Activated CD8-positive, alpha-beta T cell treated with anti-CD3 and anti-CD28 coated beads for 36 hours (primary cell): ENCODE measurements at places on chromosomes 13 and 19. TPM values are rescaled to one million over a fixed set of nuclear protein-coding genes. Genes with fewer than 3 reads are reported as not detected.

The ZNF491 gene
- 1.4 TPM for total RNA-seq

The ZNF700 gene
- 12.0 TPM for total RNA-seq

The PABPC3 gene
- total RNA-seq, result 1.9 TPM

The S1PR4 gene
- 48.5 TPM for total RNA-seq

The URAD gene
- not detected for total RNA-seq

The ZFP36 gene
- total RNA-seq, result 80.3 TPM

The LMO7 gene
- 15.3 TPM for total RNA-seq

The ZNF626 gene
- total RNA-seq, result 9.3 TPM

GRCh38 chr19:51692468-51692867 is 662 bp upstream of the SPACA6 start:
- no peaks in the 10 kb centered on the region for H3K36me3 ChIP-seq
- H3K4me1 ChIP-seq, result peaks cover 15% of the 10 kb centered on the region
- no peak overlapping the region for H3K27ac ChIP-seq
- H3K4me3 ChIP-seq, result no peak overlapping the region
- DNase-seq, result no peak
- peaks cover 8% of the 10 kb centered on the region for H3K27me3 ChIP-seq

DNA sequence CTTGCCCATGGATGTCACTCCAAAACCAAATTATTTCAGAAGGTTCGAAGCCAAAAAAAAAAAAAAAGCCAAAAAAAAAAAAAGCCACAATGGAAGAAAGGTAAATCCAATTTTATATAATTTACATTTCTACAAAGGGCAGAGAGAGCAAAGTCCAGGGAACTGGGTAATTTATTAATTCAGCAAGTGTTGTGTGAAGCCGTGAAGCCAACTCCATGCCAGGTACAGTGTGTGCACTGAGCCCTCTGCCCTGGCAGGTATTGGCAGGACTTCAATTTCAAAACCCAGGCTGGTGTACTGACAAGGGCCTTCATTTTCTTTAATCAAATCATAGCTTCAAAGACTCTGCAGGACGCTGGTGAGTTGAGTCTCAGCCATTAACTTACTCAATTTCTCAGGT is 5.5 kb upstream of the RFPL4A start:
- no peaks in the 10 kb centered on the region for H3K36me3 ChIP-seq
- no peaks in the 10 kb centered on the region for H3K4me1 ChIP-seq
- DNase-seq, result no peak
- peaks cover 18% of the 10 kb centered on the region for H3K27me3 ChIP-seq

- H3K27ac ChIP-seq, result no peak overlapping the region
- no peaks in the 10 kb centered on the region for H3K4me1 ChIP-seq
- peaks cover 12% of the 10 kb centered on the region for H3K27me3 ChIP-seq
- H3K4me3 ChIP-seq, result no peak overlapping the region
These were observed 94.9 kb downstream of the ERCC5 start for GRCh38 chr13:102940770-102941169.

- peaks cover 10% of the 10 kb centered on the region for H3K36me3 ChIP-seq
- peaks cover 8% of the 10 kb centered on the region for H3K4me1 ChIP-seq
- H3K4me3 ChIP-seq, result no peak overlapping the region
- H3K27me3 ChIP-seq, result no peaks in the 10 kb centered on the region
These were observed 231.9 kb downstream of the COG6 start for GRCh38 chr13:39887387-39887786.

DNA sequence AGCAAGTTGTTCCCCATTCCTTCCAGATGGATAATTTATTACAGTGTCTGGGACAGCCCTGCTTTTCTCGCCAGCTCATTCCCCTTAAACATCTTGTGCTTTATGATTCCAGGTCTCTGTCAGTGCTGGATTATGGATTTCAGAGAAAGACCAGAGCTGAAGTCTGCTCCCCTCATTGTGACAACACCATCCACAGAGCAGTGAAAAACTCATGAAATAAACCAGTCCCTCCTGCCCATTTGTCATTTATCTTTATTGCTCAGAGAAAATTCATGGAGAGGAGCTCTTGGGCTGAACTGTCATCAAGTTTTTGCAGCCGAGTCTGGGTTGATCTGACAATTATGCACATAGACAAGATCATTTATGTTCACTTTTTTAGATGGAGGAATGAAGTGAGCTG is 92.7 kb upstream of the GPR12 start:
- H3K4me3 ChIP-seq, result no peak overlapping the region
- no peak for DNase-seq
- peaks cover 15% of the 10 kb centered on the region for H3K27me3 ChIP-seq
- no peaks in the 10 kb centered on the region for H3K36me3 ChIP-seq

DNA sequence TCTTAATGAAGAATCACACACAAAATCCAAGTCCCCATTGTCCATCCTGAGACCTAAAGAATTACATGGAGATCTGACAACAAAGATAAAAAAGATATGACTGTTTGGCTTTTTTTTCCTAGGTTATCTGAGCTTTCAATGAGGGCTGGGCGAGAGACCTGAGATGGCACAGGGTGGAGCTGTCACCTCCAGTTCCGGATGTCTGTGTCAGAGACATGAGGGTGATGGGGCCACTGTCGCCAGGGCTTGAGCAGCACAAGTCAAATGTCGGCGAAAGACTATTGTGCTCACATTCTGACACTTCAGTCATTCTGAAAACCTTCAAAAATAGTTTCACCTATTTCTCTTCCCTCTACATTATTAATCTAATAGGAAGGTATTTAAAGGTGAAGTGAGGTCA is 65.7 kb downstream of the SLC7A1 start:
- H3K4me3 ChIP-seq, result no peak overlapping the region
- H3K27ac ChIP-seq, result peak overlapping the region; percentile 16
- H3K27me3 ChIP-seq, result no peaks in the 10 kb centered on the region
- no peak for DNase-seq
- peaks cover 63% of the 10 kb centered on the region for H3K36me3 ChIP-seq
- H3K4me1 ChIP-seq, result no peaks in the 10 kb centered on the region

- no peaks in the 10 kb centered on the region for H3K27me3 ChIP-seq
- peak; percentile 33 for DNase-seq
- H3K4me1 ChIP-seq, result peaks cover 22% of the 10 kb centered on the region
- no peak overlapping the region for H3K4me3 ChIP-seq
- no peak overlapping the region for H3K27ac ChIP-seq
These were observed 30.4 kb downstream of the CYP4F22 start for GRCh38 chr19:15538774-15539173.

GRCh38 chr13:27973291-27973690 is 4.2 kb upstream of the CDX2 start:
- peaks cover 17% of the 10 kb centered on the region for H3K4me1 ChIP-seq
- no peak overlapping the region for H3K4me3 ChIP-seq
- DNase-seq, result no peak
- H3K36me3 ChIP-seq, result no peaks in the 10 kb centered on the region
